ENCODE measurements at places on chromosomes 2 and 18. TPM values are rescaled to one million over a fixed set of nuclear protein-coding genes. Genes with fewer than 3 reads are reported as not detected.
A peak's percentile ranks its signal among the peaks of the same experiment; 100 is the strongest.

Gene GREB1
- 4.0 TPM for total RNA-seq

DNA sequence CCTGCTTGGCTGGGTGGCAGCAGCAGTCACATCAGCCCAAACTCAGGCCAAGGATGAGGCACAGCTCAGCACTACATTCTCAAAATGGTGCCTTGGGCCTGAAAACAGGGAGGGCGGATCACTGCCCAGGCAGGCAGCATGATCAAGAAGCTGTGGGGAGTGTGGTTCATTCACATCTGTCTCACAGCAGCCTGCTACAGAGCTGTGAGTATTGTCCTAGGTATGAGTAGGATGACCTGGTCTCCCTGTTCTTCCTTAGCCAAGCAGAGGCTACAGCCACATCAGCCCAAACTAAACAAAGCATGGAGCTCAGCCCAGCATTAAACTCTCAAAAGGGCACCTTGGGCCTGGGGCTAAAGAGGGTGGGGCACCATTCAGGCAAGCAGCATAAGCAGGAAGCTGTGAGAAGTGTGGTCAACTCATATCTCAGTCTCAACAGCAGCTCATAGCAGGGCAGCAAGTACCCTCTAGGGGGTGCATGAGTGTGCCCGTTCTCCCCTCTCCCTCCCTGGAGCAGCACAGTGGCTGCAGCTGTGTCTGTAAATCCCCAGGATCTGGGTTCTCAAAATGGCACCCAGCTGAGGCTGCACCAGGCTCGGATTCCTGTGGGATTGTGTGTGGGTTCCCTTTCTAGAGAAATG is 139.6 kb downstream of the TRABD2A start:
- peak; percentile 11 for DNase-seq

Gene MFSD2B
- total RNA-seq, result not detected

Gene NEU4
- total RNA-seq, result 6.8 TPM

DNA sequence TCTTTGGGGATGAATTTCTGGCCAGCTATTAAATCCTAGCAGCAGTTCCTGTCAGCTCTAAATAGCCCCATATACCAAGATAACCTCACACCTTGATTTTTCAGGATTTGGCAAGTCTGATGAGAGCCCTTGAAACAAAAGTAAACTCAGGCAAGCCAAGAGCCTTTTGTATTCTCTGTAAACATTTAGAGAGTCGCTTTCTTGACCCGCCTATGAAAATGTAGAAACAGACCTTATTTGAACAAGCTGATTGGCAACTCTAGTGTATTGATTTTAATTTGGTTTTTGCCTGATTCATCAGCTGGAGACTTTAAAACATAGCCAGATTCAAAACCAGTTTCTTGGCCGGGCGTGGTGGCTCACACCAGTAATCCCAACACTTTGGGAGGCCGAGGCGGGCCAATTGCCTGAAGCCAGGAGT is 43.4 kb downstream of the CABLES1 start:
- no peak for DNase-seq

GRCh38 chr2:39403311-39403710 is 33.8 kb downstream of the MAP4K3 start:
- no peak for DNase-seq

DNA sequence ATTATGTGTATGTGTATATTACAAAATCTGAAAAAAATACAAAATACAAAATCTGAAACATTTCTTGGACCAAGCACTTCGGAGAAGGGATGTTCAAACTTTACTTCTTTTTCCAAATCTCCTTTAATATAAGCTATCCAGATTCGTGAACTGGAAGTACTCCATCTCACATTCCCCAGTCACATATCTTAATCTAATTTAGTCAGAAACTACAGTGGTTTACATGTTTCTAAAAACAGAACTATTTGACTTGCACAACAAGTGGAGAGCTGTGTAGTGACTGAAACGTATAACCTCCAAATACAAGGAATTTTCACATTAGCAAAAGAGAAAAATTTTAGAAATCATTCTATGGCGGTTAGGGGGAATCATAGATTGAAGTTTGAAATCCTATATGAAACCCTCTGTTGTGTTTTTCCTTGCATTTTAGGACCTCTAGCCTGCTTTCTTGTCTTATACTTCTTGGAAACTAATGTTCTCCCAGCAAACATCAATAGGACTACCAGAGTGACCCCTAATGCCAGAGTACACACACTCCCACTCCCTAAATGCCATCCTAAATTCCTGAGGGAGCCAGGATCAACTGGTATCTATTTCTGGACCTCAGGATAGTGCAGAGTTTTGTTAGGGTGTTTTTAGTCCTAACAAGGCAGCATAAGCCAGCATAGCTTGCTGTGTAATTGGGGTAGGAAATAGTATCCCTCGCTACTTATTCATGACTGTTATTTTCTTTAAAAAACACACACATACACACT is 30.2 kb upstream of the ROCK1 start:
- DNase-seq, result no peak

DNA sequence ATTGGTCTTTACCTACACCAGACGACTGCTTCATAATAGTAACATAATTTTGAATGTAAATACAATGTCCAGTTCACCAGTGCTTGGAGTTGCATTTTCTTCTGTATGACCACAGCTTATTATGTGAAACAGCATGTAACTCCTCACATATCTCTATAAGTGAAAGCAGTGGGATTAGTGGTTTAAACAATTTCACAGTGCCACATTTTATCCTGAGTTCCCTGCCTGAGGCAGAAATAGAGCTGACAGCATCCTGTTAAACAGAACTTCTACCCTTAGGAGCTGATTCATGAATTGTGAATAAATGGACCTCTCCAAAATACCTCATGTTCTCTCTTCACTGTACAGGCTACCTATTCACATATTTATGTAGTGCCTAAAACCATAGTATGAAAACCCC is 542.3 kb upstream of the VWC2L start:
- no peak for DNase-seq

Gene DSG1
- total RNA-seq, result 0.70 TPM

DNA sequence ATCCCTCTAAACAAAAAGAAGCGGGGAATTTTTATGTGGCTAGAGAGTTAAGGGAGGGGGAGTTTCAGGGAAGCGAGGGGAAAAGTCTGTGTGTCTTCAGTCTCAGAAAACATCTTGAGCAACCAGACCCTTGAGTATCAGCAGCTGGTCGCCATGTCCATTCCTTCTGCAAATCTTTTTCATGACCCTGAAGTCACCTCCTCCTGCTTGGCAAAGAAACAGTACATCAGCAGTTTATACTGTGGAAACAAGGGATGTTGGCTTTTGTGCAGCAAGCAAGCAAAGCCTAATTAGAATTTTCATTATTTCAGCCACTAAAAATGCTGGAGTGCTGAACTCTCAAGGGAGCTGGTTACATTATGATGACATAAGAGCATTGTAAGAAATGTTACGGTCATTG is 187.4 kb upstream of the SLC8A1 start:
- no peak for DNase-seq

DNA sequence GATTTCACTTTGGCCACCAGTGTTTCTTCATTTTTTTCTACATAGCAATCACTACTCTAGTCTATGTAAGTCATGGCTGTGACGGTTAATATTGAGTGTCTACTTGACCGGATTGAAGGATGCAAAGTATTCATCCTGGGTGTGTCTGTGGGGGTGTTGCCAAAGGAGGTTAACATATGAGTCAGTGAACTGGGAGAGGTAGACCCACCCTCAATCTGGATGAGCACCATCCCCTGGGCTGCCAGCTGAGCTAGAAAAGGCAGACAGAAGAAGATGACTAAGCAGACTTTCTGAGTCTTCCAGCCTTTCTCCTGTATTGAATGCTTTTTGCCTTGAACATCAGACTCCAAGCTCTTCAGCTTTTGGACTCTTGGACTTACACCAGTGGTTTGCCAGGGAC is 265.0 kb upstream of the SLC8A1 start:
- DNase-seq, result peak; percentile 4

- no peak for DNase-seq
Observed at GRCh38 chr2:173511942-173512341, 157.3 kb downstream of the CDCA7 start.

Measured in hepatocyte (in vitro differentiated cells).